ENCODE measurements at places on chromosomes 2 and 18.

- no peak for DNase-seq
Observed at GRCh38 chr18:54149078-54149697, 75.3 kb downstream of the MBD2 start.

- no peak for DNase-seq
Observed at GRCh38 chr2:941871-942270, 8.8 kb upstream of the SNTG2 start.

- DNase-seq: no peak
Observed at GRCh38 chr18:3002732-3003131, 10.2 kb downstream of the LPIN2 start.

DNA sequence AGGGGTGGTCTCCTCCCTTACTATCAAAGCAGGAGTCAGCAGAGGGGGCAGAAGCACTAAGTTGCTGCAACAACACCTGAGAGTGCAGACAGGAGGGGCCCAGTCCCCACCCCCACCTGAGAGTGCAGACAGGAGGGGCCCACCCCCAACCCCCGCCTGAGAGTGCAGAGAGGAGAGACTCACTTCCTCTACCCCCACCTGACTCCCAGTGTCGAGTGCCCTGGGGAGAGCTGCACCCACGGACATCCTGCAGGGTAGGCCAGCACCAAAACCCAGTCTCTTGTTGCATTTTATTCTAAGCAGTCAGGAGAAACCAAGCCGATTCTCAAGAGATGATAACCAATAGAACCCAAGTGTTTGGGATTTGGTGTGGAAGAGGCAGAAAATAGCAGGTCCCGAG is 78.4 kb downstream of the NAPG start:
- no peak for DNase-seq

DNA sequence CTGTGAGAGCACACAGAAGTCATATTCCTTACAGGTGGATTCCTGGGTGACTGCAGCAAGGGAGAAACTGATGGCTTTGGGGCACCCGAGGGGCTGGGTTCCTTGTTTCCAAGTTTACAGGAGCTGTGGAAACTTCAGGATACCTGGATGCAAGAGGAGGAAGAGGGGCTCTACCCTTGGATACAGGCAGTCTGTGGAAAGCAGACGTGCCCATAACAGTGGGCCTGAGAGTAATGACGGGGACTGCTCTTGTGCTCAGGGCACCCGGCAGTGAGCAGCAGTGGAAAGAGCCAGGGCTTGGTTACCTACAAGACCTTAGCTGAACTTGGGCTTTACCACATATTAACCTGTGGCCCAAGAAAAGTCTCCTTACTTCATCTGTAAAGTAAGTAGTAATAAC is 102.2 kb upstream of the TGFA start:
- no peak for DNase-seq

GRCh38 chr2:217047631-217048030 is 187.8 kb upstream of the TNP1 start:
- no peak for DNase-seq

DNA sequence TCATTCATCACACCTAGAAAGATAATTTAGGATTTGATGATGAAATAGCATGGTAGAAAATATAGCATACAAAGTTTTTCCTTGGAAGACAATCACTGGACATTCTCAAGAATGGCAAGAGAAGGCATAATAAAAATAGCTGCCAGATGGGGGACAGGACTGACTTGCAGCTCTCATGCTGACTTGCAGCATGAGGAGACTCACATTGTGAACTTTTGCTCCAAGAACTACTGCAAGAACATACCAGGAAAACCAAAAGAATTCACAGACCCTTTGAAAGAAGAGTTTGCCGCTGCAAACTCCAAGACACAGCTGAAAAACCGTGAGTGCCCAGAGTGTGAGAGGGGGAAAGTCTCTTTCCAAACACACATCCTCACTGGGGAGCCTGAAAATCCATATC is 47.0 kb downstream of the CRYGD start:
- DNase-seq: no peak

- no peak for DNase-seq
Observed at GRCh38 chr2:147600223-147600622, 244.6 kb upstream of the ACVR2A start.

DNA sequence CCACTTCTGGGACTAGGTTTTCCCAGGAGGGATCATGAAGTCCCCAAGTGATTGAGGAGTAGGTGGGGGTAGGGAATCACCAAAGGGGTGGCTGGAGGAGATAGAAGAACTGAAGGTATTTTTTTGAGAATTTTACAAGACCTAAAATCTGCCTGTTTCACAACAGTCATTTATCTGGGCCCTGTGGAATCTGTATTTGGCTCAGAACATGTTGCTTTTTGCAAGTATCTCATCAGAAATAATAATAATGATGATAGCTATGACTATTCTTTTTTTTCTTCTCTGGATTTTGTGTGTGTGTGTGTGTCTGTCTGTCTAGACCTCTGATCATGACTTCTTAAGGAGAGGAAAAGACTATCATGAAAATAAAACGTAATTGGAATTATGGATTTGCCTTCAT is 13.9 kb downstream of the STON1 start:
- DNase-seq: no peak

DNA sequence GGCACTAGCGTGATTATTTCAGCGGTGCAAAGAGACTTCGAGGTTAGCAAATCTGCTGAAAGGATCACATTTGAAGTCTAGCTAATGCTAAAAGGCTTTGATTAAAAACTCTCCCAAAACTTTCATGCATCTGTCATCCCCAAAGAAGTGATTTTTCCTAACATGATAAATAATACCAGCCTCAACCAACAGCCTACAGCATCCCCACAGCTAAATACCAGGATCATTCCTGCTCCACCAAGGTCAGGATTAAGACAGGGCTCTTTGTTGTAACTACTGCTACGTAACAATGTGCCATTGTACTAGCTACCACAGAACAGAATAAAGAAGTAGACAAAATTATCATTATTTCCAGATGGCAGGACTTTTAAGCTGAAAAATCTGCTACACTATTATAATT is 1.6 kb downstream of the OR6B3 start:
- DNase-seq: no peak

DNA sequence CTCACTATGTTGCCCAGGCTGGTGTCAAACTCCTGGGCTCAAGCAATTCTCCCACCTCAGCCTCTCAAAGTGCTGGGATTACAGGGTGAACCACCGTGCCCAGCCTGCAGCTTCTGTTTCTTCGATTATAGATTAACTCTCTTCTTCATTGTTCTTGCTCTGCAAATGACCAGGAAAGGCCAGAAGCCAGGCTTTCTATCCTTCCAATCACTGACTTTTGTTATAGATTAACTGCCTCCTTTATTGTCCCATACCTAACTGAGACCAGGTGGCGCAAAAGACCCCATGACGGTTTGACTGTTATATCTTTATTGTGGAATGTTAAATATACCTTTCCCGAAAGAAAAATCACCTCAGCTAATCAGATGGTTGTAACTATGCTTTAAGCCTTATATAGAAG is 196.9 kb downstream of the MREG start:
- DNase-seq: no peak

DNA sequence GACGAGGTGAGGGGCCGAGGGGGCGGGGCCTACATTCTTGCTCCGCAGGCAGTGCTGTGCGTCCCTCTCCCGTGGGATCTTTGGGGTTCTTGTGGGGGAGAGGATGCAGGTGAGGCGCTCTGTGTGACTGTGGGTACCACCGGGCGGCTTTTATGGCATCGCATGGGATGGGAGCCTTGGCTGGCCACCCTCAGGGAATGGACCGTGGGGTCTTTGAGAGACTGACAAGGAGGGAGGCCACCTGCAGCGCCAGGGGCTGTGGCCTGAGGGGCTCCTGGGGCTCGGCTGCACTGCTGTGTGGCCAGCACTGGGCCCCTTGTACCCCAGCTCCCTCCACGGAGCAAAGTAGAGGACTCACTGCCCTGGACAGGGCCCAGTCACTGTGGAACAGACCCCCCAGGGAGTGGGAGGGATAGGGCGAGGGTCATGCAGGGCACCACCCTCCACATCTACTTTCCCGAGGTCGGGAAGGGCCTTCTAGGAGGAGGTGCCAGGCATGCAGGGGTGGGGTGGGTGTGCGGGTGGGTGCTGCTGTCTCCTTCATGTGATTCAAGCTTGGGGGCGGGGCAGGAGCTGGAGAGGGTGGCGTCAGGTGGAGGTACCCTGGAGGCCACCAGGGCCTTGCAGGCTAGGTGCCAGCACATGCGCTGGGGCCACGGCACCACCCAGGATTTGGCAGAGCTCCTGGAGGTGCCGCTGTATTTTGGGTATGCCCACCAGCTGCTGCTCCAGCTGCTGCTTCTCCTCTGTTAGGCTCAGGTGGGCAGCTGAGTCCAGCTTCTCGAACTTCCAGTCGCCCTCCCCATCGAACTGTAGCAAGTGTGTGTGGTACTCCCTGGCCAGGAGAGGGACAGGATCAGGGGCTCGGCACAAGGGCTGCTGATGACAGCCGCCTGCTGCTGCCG is 1072.4 kb downstream of the RPIA start:
- no peak for DNase-seq

- no peak for DNase-seq
Observed at GRCh38 chr2:135870571-135870970, 5.7 kb downstream of the MCM6 start.

DNA sequence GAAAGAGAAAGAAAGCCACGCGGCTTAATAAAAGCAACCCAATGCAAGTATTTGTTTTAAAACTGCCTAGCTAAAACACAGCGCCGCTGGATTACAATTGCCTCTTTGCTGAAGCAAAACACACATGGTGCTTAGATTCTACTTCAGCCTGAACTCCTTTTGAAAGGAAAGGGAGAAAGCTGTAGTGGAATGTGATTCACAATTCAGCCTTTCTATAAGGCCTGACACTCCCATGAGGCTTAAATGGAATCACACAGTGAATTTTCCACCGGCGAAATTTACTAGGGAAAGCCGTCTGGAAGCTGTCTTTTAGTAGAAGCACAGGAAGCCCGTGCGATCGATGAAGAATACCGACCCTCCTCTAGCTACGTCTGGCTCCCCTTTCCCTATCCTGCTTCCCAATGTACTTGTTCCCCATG is 348.0 kb downstream of the DLGAP1 start:
- DNase-seq: no peak

GRCh38 chr2:4012197-4012596 is 308.8 kb downstream of the DCDC2C start:
- DNase-seq: no peak

DNA sequence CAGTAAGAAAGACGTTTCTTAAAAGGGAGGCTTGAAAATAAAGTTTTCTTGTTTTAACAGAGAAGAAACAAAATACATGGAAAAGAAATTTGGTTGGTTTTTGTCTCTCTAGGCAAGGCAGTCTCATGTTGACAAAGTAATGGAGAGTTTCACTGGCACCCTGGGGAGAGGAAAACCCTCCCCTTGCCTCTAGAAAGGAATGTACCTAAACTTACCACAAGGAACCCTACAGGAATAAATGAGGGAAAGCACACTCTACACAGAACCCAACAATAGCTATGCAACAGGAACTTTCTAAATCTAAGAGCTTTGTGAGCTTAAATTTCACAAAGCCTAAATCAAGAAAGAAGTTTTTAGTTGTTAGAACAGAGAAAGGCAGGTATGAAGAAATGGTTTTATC is 37.0 kb downstream of the FIGN start:
- DNase-seq: no peak

DNA sequence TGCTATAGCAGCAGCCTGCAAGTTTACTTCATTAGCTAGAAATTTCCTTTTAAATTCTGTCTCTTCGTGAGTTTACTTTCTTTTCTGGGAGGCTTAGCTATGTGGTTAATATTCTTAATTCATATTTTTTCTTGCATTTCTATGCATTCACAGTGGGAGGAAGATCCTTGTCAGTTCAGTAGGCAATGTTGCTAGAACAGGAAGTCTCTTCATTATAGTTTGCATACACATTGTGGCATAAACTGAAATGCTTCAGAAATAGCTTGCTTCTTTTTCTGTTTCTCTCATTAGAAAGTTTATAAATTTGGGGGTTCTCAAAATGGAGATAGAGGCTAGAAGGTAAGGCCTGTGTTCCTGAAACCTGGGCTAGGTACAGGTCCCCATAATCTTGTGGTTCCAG is 8.1 kb upstream of the ARHGAP15 start:
- DNase-seq: no peak

- no peak for DNase-seq
Observed at GRCh38 chr2:70806013-70806412, 14.4 kb downstream of the CLEC4F start.

GRCh38 chr2:207768866-207769596 is 675 bp downstream of the FZD5 start:
- peak; percentile 30 for DNase-seq

DNA sequence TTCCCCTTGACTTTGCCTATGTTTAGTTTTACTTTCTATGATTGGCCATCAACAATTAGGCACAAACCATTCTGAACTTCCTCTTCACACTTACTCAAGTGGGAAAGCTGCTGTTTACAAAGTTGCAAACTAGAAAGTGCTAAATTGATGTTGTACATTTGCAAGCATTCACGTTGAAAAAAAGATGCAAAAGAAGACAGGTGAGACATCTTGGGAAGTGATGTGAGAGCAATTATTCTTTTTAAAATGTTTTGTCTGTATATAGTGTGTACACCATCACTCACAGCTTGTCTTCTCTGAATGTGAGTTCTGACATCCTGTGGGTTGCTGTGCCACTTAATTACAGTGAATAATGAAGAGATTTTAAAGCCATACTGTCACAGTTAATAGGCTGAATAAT is 874.1 kb upstream of the LRATD1 start:
- no peak for DNase-seq

DNA sequence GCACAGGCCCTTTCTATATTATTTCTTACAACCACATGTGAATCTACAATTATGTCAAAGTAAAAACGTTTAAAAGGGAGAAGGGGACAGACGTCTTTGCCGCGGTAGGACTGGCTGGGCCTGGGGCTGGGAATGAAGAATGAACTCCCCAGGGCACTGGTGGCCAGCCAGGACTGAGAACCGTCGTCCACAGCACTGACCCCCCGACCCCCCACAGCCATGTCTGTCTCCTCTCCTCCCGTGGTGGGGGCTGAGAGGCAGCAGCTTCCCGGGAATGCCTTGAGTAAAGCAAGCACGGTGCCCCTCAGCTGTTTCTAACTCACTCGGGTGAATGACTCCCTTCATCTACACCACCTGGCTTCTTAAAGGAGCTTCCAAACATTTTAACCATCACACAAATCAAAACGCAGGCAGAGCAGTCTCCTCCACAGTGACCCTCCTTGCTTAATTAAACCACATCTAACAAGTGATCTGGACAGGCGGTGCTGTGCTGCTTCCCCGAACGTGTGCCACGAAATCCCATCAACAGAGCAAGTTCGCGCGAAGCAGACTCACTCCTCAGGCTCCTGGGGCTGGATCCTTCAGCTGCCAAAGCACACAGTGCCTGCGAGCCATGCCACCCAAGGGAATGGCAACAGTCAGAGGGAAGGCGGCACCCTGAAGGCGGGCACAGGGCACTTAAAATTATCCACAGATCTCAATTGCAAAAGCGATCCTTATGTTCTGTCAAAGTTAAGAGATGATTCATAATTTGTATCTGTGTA is 217.7 kb downstream of the EIPR1 start:
- no peak for DNase-seq

- no peak for DNase-seq
Observed at GRCh38 chr2:85648619-85649018, 19.4 kb downstream of the SFTPB start.

GRCh38 chr2:11889101-11889850 is 142.8 kb downstream of the LPIN1 start:
- DNase-seq: no peak

GRCh38 chr18:8742387-8743361 is 37.3 kb downstream of the MTCL1 start:
- no peak for DNase-seq

All from hematopoietic multipotent progenitor cell (in vitro differentiated cells).